ENCODE measurements at places on chromosomes 11 and 22. TPM values are rescaled to one million over a fixed set of nuclear protein-coding genes. Genes with fewer than 3 reads are reported as not detected.

PLAAT2 gene
- total RNA-seq, result 0.84 TPM

DDX25 gene
- total RNA-seq, result not detected

GSTT2B gene
- 6.5 TPM for total RNA-seq

MMP12 gene
- total RNA-seq, result 0.16 TPM

LRP5 gene
- total RNA-seq, result 15.9 TPM

ANGPTL5 gene
- not detected for total RNA-seq

KCNQ1 gene
- 1.6 TPM for total RNA-seq

TPBGL gene
- total RNA-seq, result not detected

PAMR1 gene
- total RNA-seq, result 0.36 TPM

CDKN1C gene
- total RNA-seq, result 3.5 TPM

- ATAC-seq, result no peak
Measured at GRCh38 chr11:36233204-36233603, 56.0 kb downstream of the COMMD9 start.

GRCh38 chr11:32213223-32213622 lies 122.3 kb downstream of the RCN1 start:
- no peak for ATAC-seq

GRCh38 chr22:40939202-40939601 lies 12.0 kb upstream of the RBX1 start:
- no peak for ATAC-seq

GRCh38 chr22:39773976-39774539 lies 119.5 kb downstream of the ENTHD1 start:
- peak; percentile 37 for ATAC-seq
